ENCODE measurements at places on chromosomes 12 and 14.
A peak's percentile ranks its signal among the peaks of the same experiment; 100 is the strongest.

DNA sequence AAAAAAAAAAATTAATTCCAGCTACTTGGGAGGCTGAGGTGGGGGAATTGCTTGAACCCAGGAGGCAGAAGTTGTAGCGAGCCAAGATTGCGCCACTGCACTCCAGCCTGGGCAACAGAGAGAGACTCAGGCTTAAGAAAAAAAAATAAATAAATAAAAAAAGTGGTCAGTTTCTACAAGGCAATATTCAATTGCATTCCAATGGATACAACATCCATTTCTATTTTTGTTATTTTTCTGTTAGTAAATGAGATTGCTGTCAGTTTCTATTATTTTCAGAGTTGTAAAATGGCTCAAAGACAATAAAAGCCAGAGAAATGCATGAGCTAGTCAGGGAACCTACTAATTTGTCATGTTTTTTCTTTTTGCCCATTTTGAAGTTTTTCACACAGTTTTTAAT, 119.2 kb downstream of the PDE3A start:
- H3K4me3 ChIP-seq = no peak overlapping the region
- H3K36me3 ChIP-seq = no peaks in the 10 kb centered on the region
- DNase-seq = no peak

- H3K27ac ChIP-seq = peak overlapping the region; percentile 56
- DNase-seq = no peak
- H3K27me3 ChIP-seq = no peaks in the 10 kb centered on the region
- H3K4me3 ChIP-seq = no peak overlapping the region
- H3K36me3 ChIP-seq = no peaks in the 10 kb centered on the region
- H3K4me1 ChIP-seq = peaks cover 31% of the 10 kb centered on the region
These were observed 52.9 kb downstream of the C12orf42 start for GRCh38 chr12:103442822-103443221.

GRCh38 chr14:104388011-104388521, 191.5 kb upstream of the C14orf180 start:
- no peak overlapping the region for H3K4me3 ChIP-seq
- DNase-seq = no peak
- H3K4me1 ChIP-seq = peaks cover 84% of the 10 kb centered on the region
- H3K27me3 ChIP-seq = peaks cover 14% of the 10 kb centered on the region
- no peak overlapping the region for H3K27ac ChIP-seq
- H3K36me3 ChIP-seq = no peaks in the 10 kb centered on the region

GRCh38 chr14:77067632-77068516, 30.2 kb upstream of the CIPC start:
- no peak overlapping the region for H3K27ac ChIP-seq
- H3K27me3 ChIP-seq = peaks cover 12% of the 10 kb centered on the region
- H3K4me1 ChIP-seq = peaks cover 17% of the 10 kb centered on the region
- H3K4me3 ChIP-seq = no peak overlapping the region
- no peaks in the 10 kb centered on the region for H3K36me3 ChIP-seq

GRCh38 chr12:113290506-113290905, 44.4 kb downstream of the SLC8B1 start:
- DNase-seq = no peak
- peaks cover 73% of the 10 kb centered on the region for H3K36me3 ChIP-seq

DNA sequence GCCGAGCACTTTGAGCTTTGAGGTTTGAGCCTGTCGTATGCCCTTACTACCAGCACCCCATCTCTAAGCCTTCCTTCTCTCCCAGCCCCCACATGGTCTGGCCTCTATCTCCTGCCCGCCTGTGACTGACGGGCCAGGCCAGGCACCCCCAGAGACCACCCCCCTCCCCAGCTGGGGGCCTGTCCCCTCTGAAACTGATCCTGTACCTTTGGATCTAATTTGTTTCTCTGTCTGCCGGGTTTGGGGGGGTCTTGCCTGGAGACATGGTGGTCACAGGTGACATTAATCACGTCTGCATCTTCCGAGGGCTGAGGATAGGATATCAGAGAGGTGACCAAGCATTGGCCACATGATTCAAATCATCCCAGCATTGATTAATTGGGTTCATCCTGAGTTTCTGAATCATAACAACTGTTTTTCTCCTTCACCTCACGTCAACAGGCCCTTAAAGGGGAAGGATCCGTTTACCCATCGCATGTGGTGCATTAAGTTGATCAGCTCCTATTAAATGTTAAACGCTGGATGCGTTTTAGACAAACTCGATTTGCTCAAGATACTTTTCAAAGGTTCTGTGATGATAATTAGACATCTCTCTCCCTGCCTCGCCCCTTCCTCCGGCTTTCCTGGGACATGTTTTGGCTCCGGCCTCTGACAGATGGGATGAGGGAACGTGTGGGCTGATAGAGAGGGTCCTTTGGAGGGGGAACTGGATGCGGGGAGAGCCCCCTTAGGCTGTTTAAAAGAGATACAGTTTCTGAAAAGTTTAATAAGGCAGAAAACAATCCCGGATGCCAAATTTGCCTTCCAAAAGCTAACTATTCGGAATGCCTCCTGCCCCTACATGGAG, 63.3 kb upstream of the TBX3 start:
- H3K4me1 ChIP-seq = no peaks in the 10 kb centered on the region
- peaks cover 7% of the 10 kb centered on the region for H3K27me3 ChIP-seq
- no peak overlapping the region for H3K27ac ChIP-seq
- H3K4me3 ChIP-seq = no peak overlapping the region
- no peaks in the 10 kb centered on the region for H3K36me3 ChIP-seq
- no peak for DNase-seq

DNA sequence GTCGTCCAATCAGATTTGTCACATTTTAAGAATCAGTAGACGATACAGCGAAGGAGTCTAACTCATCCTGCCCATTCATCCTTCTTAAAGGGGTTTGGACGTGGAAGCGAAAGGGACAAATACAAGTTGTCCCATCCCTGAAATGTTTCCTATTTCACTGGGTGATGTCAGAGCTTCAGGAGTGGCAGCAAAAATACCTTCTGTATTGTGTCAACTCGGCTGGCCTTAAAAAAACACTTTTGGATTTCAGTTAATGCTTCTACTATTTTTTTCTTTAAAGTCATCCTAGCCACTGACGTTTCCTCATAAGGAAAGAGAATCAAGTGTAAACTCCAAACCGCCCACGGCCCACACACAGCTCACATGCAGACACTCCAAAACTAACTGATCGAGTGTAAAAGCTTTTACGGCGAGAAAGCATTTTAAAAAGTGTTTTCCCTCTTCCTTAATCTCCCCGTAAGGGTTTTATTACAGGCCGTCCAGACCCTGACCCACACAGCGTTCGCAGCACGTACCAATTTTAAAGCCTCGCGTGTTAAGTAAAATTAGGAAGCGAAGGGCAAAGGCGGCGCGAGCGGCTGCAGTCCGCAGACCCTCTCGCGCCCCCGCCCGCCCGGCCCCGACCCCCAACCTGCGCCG, 593 bp downstream of the CFL2 start:
- DNase-seq = peak; percentile 10
- no peaks in the 10 kb centered on the region for H3K27me3 ChIP-seq
- peak overlapping the region; percentile 90 for H3K4me3 ChIP-seq
- peaks cover 7% of the 10 kb centered on the region for H3K36me3 ChIP-seq
- H3K27ac ChIP-seq = peak overlapping the region; percentile 95
- peaks cover 19% of the 10 kb centered on the region for H3K4me1 ChIP-seq

DNA sequence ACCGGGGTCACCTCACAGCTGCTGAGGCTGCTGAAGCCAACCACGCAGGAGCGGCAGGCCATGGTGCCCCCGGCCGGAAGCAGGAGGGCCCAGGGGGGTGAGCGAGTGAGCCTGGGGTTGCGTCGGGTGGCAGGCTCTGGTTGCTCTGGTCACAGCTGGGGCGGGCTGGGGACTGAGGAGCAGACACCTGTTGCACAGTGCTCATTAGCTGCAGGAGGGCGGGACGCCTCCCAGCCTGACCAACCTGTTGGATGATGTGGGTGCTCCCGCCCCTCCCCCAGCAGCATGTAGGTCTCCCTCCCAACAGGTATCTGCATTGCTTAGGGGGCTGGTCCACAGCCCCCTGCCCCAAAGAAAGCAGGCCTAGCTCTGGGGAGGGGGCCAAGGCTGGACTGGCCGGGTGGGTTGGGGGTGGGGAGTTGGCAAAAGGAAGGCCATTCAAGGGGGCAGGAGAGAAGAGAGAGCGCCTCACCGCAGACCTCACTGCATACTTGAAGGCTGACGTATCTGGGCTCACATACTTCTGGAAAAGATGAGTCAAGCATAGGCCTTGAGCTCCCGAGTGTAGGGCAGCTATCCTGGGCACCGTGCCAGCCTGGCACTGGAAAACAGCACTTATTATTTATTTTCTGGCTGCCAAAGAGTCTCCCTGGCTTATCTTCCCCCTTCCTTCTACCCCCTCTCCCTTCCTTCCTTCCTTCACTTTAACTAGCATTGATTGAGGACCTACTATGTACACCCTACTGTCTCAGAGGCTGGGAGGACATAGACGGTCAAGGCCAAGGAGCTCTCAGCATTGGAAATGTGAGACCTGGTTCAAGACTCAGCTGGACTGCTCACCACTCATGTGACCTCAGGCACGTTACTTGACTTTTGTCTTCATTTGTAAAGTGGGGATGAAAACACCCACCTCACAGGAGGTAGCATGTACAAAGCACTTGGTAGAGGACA, at the start of gene KRT80:
Gene KRT80, minus strand, starts transcription at position 174 of the 951 bp plus-strand sequence. Its CDS starts 112 bp downstream, at position 62.
- H3K27ac ChIP-seq = no peak within 1 kb of the TSS
- H3K4me3 ChIP-seq = no peak within 1 kb of the TSS
- no peak for DNase-seq
- H3K27me3 ChIP-seq = peaks cover 23% of the 10 kb centered on the region

DNA sequence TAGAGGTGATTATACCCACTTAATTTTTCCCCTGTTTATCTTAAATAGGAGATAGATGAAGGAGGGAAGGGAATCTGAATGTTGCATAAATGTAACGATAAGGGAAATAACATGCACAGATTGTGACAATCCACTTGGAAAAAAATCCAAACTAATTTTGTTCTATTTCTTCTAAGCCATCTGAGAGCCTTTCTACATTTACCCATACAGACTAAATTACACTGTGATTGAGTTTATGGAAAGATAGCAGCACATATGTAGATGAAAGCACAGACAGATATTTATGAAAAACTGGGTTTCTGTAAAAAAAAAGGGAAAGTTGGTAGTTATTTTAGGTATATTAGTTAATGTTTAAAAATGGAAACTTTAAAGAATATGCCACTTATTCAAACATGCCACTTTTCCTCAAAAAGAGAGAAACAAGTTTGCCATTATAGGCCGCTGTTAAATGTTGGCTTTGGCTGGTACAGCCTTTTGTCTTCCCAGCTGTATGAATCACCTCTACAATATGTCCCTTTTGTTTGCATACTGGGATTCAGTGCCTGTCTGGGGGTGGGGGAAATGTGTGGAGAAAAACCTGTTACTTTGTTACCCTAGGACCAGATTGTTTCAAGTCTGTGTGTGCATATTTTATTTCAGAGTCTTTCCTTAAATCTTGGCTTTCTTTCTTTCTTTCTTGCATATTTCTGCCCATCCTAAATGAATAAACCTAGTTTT, 470.2 kb upstream of the LMO3 start:
- no peaks in the 10 kb centered on the region for H3K27me3 ChIP-seq
- no peak overlapping the region for H3K27ac ChIP-seq
- H3K4me1 ChIP-seq = no peaks in the 10 kb centered on the region
- no peaks in the 10 kb centered on the region for H3K36me3 ChIP-seq
- no peak overlapping the region for H3K4me3 ChIP-seq

DNA sequence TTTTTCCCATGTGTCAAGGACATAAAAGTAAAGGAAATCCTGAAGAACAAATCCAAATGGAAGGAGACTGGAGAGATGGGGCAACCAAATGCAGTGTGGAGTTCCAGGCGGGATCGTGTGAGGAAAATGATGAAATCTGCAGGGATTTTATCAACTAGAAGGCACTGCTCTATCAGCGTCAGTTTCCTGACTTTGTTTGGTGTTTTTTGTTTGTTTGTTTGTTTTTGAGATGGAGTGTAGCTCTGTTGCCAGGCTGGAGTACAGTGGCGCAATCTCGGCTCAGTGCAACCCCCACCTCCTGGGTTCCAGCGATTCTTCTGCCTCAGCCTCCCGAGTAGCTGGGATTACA, 43.3 kb upstream of the GPR132 start:
- DNase-seq = no peak
- no peaks in the 10 kb centered on the region for H3K4me1 ChIP-seq
- no peaks in the 10 kb centered on the region for H3K36me3 ChIP-seq
- H3K27me3 ChIP-seq = peaks cover 27% of the 10 kb centered on the region

DNA sequence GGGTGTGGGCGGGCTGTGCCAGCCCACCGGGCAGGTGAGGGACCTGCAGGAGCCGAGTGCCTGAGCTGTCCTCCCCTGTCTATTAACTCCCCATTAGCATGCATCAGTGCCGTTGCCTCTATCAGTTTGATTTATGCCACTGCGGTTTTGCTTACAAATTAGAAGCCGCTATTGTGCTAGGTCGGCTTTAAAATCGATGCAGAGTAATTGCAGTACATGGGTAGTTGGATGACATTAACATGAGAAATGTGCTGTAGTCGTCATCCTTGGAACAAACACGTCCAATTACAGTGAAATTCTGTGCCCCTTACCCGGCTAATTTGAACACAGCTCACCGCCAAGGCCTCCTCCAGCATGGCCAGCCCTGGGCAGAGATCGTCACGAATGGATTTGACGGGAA, 145.8 kb downstream of the TSPAN9 start:
- no peak for DNase-seq
- H3K36me3 ChIP-seq = no peaks in the 10 kb centered on the region
- no peak overlapping the region for H3K4me3 ChIP-seq
- peaks cover 34% of the 10 kb centered on the region for H3K4me1 ChIP-seq
- H3K27ac ChIP-seq = no peak overlapping the region

DNA sequence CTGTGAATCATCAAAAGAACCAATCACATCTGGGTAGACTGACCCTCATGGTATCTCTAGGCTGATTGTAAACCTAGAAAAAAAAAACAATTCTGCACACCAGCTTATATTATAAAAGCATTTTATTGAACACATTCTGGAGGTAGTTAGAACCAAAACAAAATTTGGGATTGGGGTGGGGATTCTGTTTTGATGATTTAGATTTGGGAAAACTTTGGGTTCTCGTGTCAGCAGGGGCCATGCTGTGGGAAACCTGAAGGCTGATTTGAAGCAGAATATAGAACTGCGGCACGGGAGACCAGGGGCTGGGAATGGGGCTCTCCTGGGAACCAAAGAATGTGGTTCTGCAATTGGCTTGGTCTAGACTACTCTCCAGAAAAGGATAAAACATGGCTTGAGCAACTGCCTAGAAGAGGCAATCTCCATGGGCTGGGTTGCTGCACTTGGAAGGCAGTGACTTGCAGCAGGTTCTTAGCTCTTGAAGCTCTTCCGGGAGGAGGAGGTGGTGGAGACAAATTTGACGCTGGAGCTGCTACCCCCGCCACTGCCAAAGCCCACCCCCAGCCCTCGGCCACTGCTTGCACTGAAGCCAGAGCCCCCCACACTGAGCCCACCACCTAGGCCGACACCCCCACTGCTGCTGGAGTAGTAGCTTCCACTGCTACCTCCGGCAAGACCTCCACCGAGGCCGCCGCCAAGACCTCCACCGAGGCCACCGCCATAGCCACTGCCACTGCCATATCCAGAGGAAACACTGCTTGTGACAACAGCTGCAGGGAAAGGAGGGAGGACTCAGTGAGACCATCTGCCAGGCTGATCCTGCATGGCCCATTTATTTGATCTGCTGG, 5.5 kb downstream of the KRT5 start:
- H3K36me3 ChIP-seq = no peaks in the 10 kb centered on the region
- no peak overlapping the region for H3K4me3 ChIP-seq
- DNase-seq = no peak
- peaks cover 7% of the 10 kb centered on the region for H3K27me3 ChIP-seq
- no peaks in the 10 kb centered on the region for H3K4me1 ChIP-seq

Measured in stimulated activated naive B cell treated with anti-CD40 and anti-IgM and Interleukin-4, amounts not matched to agents 10 μg/mL and 1 μg/mL and 100 μg/mL, for 72 hours (primary cell).